ENCODE measurements at places on chromosomes 5 and 9.

DNA sequence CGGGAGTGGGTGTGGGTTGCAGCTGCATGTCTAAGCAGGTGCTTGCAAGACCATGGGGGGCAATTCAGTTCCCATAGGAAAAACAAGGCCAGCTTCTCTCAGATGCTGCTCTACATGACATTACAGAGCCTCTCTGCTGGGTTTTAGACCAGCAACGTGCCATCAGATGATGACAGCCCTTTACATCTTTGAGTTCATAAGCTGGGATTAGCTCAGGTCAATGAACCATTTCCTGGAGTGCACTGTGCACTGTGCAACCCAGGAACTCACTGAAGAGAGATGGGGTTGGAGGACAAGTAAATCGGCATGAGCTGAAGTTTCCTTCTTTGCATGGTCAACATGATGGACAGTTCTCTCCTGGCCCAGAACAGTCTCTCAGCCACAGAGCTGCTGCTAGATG lies 160.6 kb downstream of the MARCHF11 start:
- DNase-seq = no peak

DNA sequence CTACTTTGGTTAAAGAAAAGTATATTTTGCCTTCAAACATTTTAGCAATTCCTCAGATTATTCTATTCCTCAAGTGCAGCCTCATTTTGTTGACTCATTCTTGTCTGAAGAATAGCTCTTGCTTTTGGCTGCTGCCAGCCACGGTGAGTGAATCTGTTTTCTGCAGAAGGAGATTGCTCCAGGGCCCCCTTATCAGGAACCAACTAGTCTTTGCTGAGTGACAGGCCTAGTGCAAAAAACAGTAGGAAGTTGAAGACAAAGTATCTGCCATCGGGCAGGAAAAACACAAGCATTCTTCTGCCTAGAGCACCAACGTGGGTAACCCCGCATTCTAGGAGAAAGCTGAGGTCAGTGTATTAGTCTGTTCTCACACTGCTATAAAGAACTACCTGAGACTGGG lies 42.3 kb downstream of the ZNF883 start:
- DNase-seq = no peak

- no peak for DNase-seq
Observed at GRCh38 chr9:138114501-138115245, 237.1 kb downstream of the CACNA1B start.

DNA sequence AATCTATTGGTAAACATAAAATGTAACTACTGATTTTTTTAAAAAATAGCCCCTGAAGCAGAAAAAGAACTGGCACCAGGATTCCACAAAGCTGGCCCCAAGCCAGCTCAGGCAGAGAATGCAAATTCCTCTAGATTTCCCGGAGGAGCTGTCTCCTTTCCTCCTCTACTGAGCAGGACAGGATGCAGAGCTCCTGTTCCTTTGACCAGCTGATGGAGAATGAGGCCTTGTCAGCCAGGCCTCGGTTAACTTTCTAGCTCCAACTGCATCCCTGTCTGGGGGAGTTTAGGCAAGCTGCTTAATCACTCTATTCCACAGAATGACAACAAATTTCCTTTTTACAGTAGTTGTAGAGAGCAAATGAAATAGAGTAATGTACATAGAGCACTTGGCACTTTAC lies 155.5 kb downstream of the GNAQ start:
- no peak for DNase-seq
